Spinal cord (tissue), 10 donors: ENCODE measurements at places on chromosomes 7 and 10.

- no peak for DNase-seq
These were observed 1.5 kb upstream of the POLD2 start for GRCh38 chr7:44124822-44125202.

GRCh38 chr10:6514844-6515780 lies 65.0 kb downstream of the PRKCQ start:
- DNase-seq = no peak

- DNase-seq = no peak
These were observed 743 bp downstream of the OR2A5 start for GRCh38 chr7:144049491-144049890.

DNA sequence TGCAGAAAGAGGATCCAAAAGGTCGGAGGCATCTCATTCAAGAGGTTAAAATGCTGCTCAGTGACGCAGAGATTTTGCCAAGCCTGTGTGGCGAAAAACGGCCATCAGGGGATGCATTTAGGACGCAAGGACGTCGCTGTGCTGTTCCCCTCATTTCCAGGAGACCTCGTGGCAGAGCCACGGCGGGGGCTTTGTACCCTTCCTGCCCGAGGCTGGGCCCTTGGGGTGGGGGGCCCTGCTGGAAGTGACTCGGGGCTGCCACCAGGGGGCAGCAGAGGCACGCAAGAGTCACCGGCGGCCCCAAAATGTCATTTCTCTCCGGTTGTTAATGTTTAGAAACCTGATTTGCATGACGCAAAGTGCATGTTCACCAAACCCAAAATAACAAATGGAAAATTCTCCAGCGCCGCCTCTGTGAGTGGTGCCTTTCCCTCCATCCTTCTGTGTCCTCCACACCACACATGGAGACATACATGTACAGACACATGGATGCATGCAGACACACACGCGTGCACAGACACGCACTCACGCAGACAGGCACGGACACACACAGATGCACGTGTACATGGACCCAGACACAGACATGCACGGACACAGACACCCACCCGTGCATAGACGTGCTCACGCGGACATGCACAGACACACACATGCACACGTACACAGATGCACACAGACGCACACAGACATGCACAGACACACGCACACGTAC lies 51.0 kb upstream of the NKX6-2 start:
- DNase-seq = peak; percentile 31

DNA sequence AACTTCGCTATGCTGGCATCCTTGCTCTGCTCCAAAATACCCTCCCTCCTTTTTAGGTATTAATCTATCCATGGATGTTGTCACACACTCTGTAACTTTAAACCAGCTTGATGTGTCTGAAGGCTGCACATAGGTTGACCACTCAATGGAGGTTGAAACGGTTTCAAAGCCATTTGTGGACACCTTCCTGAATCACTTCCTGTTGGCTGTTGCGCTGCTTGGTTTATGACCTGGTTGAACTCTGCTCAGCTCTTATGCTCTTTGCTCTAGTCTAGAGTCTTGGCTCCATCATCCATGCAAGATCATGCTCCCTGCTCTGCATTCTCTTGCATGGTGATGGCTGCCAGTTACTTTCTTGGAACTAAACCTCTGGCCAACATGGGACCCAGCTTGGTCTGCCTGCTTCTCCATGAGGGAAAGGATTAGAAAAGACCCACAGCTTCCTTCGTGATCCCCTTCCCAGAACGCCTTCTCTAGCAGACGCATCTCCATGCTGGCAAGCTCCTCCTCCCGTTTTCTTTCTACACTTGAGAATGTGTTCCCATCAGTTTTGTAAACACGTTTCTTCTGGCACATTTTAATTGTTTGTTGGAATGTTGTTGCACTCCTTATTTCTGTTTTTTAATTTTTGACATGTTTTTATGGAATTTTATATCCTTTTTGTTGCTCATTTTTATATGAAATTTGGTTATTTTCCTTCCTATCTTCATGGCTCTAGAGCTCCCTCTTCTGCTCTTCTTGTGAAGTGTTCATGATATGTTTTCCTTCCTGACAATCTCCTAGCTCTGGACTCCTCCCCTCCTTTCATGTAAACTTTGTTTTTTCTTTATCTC lies 149.8 kb downstream of the XPNPEP1 start:
- DNase-seq = no peak

GRCh38 chr10:97003804-97004201 lies 171.7 kb downstream of the LCOR start:
- no peak for DNase-seq

- no peak for DNase-seq
These were observed 221.8 kb downstream of the GLRX3 start for GRCh38 chr10:130357951-130358350.

- peak; percentile 70 for DNase-seq
These were observed 281.2 kb upstream of the KIAA1217 start for GRCh38 chr10:23927576-23928325.

DNA sequence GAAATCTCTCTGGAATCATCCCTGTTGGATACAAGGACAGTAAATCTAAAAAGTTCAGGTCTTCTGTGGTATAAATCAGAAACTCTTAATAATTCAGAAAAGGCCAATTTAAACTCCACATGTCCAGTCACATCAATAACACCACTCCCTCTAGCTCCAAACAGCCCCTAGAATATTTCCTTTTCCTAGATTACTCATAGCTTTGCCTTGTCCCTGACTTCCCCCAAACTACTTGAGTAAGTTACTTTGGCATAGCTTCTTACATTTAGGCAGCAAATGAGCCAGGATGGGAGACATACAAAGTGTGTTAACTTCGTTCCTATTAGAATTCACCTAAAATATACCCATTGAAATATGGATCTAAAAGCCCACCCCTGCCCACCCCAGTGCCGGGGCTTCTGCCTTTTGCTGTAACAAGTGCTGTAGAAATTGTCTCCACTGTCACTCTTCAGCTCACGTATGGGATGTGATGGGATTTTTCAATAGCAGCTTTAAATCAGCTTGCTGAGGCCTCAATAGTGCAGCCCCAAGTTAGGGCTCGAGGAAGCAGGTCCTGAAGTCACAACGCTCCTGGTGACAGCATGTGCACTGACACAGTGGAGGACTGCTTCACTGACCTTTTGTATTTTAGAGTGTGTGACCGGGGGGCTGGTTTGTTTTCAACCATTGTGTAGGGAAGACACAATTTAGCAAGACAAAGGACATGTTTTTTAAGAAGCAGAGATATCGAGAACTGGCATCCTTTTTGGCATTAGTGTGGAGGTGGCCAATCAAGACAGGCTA lies 218.2 kb upstream of the KMT2E start:
- no peak for DNase-seq

DNA sequence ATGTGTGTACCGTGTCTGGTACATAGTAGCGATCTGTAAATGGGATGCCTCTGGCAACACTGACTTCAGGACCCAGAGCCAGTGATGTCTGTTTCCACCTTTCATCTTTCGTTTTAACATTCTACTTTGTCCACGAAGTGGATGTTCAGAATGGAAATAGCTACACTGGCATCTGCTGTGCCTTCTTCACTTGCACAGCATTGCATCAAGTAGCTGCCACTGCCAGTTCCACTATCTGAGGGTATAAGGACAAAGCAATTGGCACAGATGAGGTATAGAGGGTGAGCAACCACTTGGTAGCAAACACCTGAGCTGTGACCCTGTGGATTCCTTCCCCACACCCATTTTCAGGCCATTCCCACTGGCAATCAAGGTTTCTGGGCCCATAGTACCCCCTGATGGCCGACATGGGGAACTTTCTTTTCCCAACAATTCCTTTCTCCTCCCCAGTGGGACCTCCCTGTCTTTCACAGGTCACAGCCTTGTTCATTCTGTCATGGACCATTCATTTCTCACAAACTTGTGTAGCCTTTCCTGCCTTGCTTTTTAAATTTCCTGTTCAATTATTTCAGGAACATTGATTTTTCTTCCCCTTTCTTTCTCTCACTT lies 4.0 kb downstream of the ITGA8 start:
- DNase-seq = peak; percentile 32

GRCh38 chr10:90066435-90066834 lies 365.0 kb downstream of the KIF20B start:
- DNase-seq = no peak

- DNase-seq = no peak
These were observed 14.8 kb downstream of the INHBA start for GRCh38 chr7:41688012-41688625.

- DNase-seq = no peak
These were observed 2.2 kb upstream of the FRMD4A start for GRCh38 chr10:14332903-14333302.

- DNase-seq = peak; percentile 23
These were observed 6.3 kb upstream of the ZNF503 start for GRCh38 chr10:75407713-75408508.

DNA sequence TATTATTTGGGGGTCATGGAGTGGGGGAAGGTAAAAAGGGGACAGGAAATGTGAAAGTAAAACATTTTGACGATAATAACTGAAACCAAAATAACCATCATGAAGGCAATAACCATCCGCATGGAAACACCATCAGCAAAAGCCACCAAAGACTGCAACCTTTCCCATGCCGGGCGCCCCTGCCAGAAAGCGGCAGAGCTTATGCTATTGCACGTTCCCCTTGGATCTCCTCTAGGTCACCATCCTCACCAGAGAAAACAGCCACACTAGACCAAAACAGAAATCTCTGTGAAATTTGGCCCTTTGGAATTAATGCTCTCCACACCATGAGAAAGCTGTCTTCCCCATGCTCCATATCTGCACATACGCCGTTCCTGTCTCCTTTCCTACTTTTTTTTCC lies 31.1 kb downstream of the DRGX start:
- DNase-seq = no peak

- no peak for DNase-seq
These were observed 181.3 kb downstream of the PPP1R9A start for GRCh38 chr7:95088536-95089215.

DNA sequence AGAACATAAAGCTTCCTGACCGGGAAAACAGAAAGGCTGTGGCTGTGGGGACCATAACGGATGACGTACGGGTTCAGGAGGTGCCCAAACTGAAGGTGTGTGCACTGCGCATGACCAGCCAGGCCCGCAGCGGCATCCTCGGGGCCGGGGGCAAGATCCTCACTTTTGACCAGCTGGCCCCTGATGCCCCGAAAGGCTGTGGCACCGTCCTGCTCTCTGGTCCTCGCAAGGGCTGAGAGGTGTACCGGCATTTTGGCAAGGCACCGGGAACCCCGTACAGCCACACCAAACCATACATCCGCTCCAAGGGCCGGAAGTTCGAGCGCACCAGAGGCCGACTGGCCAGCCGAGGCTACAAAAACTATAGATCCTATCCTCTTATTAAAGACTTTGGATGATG lies 179.3 kb downstream of the PTN start:
- DNase-seq = no peak

GRCh38 chr10:14601872-14602725 lies 172.6 kb downstream of the FAM107B start:
- DNase-seq = no peak

GRCh38 chr7:44449584-44449928 lies 40.9 kb downstream of the NUDCD3 start:
- DNase-seq = no peak

- no peak for DNase-seq
These were observed 500.1 kb upstream of the KLF6 start for GRCh38 chr10:4285121-4285520.

DNA sequence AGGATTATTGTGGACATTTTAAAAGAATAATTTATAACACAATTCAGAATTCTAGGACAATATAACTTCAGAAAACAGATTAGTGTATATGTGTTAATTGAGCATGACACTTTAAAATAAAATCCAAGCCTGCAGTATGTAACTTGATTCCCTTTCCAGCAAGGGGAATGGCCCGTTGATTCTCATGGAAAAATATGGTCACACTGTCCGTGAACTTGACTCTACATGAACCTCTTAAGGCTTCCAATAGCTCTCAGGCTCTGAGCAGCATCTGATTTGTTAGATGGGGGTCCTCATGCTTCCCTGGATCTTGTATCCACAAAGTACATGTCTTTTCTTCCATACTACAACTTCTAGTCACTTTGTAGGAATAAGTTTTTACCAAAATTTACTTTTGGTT lies 85.5 kb upstream of the AKR1E2 start:
- DNase-seq = no peak

GRCh38 chr7:139505563-139505962 lies 17.9 kb upstream of the CLEC2L start:
- DNase-seq = no peak

DNA sequence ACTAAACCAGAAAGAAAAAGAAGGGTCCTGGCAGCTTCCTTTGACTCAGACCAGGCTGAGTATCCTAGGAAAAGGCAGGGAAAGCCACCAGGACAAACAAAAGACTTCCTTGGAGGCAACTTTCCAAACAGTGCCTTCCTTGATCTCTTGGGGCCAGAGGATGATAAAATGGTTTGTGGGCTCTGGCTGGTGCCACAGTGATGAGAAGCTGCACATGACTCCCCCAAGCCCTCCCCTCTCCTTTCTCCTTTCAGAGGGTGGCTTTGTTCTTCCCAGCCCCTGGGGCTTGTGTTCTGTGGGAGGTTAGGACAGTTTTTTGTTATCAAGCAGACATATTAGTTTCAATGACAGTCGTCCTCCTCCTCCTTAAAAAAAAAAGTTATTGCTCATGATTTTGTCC lies 183.2 kb downstream of the SEM1 start:
- no peak for DNase-seq

DNA sequence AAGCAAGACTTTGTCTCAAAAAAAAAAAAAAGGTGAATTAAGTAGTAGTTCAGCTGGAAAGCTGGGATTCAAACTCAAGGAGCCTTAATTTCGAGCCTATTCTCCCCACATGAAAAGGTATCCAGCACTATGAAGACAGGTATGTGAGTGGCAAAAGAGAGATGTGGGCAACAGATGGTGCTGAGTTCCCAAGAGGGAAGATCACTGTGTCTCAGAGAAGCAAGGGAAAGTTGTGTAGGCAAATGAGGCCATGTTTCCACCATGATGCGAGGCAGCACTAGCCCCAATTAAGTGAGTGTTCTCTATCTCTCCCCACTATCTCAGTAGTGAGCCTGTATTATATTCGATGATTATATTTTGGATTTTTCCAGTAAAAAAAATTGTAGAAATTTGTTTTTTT lies 19.8 kb upstream of the ST7 start:
- no peak for DNase-seq

DNA sequence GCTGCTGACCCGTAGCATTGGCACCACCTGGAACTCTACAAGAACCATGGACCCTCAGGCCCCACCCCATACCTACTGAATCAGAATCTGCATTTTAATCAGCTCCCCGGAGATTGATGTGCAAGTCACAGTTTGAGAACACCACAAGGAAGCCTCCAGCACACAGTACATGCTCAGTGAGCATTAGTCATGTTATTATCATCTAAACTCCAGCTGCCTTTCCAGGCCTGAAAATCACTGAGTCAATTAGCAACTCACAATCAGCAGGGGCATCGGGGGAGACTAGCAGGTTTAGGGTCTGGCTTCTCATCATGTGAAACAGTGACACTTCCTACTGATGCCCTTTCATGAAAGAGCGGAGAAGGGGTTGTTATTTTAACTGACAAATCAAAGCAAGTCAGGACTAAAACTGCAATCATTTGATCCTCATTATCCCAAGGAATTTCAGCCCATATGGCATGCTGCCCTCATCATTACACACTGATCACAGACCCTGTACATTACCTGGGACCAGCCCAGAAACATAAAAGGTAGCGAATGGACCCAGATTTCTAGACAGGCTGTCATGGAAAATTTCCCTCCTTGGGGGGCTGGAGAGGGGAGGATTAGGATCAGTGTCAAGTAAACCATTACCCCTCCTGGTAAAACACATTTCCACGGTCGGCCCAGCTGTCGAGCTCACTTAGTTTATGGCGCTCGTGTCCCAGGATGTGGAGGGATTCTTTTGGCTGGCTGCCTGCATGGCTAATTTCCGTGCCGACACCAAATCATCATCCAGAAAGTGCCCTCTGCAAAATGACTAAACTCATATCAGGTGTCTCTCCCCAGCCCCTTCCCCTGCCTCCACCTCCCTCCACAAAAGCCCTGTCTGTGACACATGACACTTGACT lies 122.8 kb downstream of the PRLHR start:
- DNase-seq = no peak
